Activated B cell treated with CpG ODN at 0.5 μM for 24 hours (primary cell): ENCODE measurements at places on chromosomes 5 and 9. TPM values are rescaled to one million over a fixed set of nuclear protein-coding genes. Genes with fewer than 3 reads are reported as not detected.

The DROSHA gene
- 53.8 and 59.8 TPM in 2 replicates for total RNA-seq

The NUTM2F gene
- total RNA-seq = not detected in 2 replicates

DNA sequence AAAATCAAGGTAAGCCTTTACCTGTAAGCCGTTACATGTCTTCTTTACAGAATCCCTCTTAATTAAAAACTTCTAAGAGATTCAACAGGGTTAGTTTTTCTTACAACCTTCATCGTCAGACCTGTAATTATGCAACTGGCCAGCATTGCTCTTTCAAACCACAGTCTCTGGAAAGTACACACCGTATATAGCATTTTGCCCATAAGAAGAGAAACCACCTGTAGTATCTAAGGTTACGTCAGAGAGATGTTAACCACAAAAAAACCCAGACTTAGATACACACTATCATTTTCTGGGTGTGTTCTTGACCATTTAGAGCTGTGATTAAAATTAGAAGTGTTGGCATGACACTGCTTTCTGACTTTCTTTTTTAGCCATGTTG, 140.0 kb downstream of the MUSK start:
- no peaks in the 10 kb centered on the region for H3K4me1 ChIP-seq
- no peak for DNase-seq
- H3K27me3 ChIP-seq = no peaks in the 10 kb centered on the region
- no peak overlapping the region for H3K27ac ChIP-seq
- H3K36me3 ChIP-seq = no peaks in the 10 kb centered on the region
- no peak overlapping the region for H3K4me3 ChIP-seq

- DNase-seq = no peak
- H3K4me3 ChIP-seq = no peak overlapping the region
- H3K27ac ChIP-seq = no peak overlapping the region
- no peaks in the 10 kb centered on the region for H3K36me3 ChIP-seq
- peaks cover 6% of the 10 kb centered on the region for H3K27me3 ChIP-seq
Observed at GRCh38 chr5:56206126-56206910, 26.8 kb downstream of the ANKRD55 start.

- DNase-seq = no peak
- no peak overlapping the region for H3K4me3 ChIP-seq
- H3K36me3 ChIP-seq = no peaks in the 10 kb centered on the region
- H3K4me1 ChIP-seq = no peaks in the 10 kb centered on the region
- H3K27ac ChIP-seq = no peak overlapping the region
Observed at GRCh38 chr5:107396351-107396690, 274.4 kb downstream of the EFNA5 start.

DNA sequence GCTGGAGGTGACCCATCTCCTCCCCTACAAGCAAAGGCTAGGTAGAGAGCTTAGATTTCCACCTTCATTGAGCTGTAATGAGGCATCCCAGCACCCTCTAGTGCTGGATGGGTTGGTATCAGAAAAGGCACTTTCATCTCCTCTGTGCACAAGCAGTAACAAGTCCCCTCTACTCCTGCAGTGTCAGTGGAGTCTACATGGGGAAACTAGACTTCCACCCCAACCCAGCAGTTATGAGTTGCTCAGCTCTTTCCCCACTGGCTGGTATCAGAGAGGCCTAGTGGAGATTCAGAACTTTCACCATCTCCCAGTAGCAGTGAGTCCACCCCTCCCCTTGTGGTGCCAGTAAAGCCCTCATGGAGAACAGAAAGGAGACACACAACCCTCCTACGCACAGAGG, 17.9 kb downstream of the FCN1 start:
- H3K4me1 ChIP-seq = no peaks in the 10 kb centered on the region
- H3K27me3 ChIP-seq = peaks cover 4% of the 10 kb centered on the region
- no peak overlapping the region for H3K27ac ChIP-seq
- H3K4me3 ChIP-seq = no peak overlapping the region
- no peak for DNase-seq
- peaks cover 1% of the 10 kb centered on the region for H3K36me3 ChIP-seq

DNA sequence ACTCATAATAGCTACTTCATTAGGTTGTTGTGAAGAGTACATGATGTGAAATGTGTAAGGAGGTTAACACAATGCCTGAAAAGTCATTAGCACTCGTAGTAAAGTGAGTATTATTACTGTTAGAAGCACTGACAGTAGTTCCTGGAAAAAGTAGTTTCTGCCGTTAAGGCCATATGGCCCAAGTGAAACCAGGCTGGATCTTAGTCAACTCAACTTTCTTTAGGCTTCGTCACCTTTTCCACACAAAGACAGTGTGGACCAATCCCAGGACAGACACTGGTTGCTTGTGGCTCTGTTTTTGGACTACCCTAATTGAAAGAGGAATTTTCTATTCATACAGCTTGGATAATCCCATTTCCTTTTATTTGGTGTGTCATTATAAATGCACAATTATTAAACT, 29.4 kb upstream of the CKMT2 start:
- no peak overlapping the region for H3K4me3 ChIP-seq
- no peak for DNase-seq
- no peaks in the 10 kb centered on the region for H3K4me1 ChIP-seq
- no peaks in the 10 kb centered on the region for H3K27me3 ChIP-seq

GRCh38 chr5:109900461-109900860, 210.7 kb downstream of the MAN2A1 start:
- no peak for DNase-seq
- H3K27me3 ChIP-seq = peaks cover 7% of the 10 kb centered on the region
- H3K4me1 ChIP-seq = no peaks in the 10 kb centered on the region
- no peaks in the 10 kb centered on the region for H3K36me3 ChIP-seq
- no peak overlapping the region for H3K4me3 ChIP-seq
- no peak overlapping the region for H3K27ac ChIP-seq

DNA sequence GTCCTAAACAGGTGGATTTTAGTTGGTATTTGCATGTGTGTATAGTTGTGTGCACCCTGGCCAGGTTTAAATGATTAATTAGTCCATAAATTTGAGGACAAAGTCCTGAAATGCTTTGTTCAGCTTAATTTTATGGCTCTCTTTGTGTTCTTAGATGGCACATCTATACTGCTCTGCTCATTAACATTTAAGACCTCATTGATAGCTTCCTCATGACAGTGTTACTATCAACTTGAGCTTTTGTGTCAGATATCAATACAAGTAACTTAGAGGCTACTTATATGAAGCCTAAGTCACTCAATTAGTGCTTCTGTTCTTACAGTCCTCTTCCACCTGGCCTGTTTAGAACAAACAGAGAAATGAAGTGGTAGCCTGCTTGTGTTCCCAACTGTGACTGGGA, 240.9 kb downstream of the TRPM3 start:
- DNase-seq = no peak
- no peaks in the 10 kb centered on the region for H3K27me3 ChIP-seq
- no peaks in the 10 kb centered on the region for H3K36me3 ChIP-seq
- H3K4me3 ChIP-seq = no peak overlapping the region
- H3K27ac ChIP-seq = no peak overlapping the region
